Retina (tissue), 1 donor: ENCODE measurements at places on chromosomes 2 and 18.

DNA sequence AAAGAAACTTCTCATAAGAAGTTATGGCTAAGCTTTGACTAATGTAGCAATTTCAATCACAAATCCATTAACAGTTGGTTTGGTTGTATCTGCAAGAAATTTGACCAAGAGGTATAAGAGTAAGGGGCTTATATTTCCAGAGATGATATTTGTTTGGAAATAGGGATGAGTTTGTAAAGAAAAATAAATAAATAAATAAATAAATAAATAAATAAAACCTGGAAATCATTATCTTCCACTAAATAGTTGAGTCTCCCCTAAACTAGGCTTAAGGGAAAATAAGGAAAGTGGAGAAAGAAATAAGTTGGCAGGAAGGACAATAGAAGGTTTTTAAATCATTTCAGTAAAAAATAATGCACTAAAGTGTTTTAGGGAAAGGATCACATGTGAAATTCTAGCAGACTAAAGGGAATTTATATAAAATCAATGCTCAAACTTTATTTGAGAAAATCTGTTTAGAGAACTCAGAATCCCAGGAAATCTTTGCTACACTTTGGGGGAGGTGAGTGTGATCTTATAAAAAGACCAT is 23.5 kb upstream of the SCN7A start:
- DNase-seq, result no peak

- no peak for DNase-seq
These were observed 18.3 kb downstream of the B4GALT6 start for GRCh38 chr18:31666055-31666454.

DNA sequence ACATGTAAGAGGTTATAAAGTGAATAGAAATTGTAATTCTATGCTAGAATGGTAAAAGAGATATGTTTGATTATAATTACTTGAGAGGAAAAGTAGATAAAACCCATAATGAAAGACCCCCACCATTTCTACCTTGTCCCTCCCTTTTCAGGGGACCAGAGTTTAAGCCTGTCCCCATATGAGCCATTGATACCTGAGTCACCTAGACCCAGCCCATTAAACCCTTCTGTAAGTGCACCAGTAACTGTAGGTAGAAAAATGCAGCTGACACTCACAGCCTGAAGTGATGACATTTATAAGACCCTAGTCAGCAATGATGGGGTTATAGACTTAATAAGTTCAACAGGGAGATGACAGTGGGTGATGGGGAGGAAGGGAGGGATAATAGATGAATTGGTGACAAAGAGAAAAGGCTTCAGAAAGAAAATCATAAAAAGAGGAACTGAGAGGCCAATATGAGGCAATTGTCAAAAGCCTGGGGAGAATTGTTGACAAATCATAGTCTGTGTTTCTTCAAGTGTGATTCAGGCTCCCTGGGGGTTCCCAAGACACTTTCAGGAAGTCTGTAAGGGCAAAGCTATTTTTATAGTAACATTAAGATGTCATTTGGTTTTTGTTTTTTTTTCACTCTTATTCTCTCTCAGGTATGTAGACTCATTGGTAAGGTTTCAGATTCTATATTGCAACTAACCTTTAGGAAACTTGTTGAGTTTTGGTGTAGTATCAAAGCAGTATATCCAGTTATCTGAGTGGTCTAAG is 544.2 kb downstream of the SATB2 start:
- no peak for DNase-seq

DNA sequence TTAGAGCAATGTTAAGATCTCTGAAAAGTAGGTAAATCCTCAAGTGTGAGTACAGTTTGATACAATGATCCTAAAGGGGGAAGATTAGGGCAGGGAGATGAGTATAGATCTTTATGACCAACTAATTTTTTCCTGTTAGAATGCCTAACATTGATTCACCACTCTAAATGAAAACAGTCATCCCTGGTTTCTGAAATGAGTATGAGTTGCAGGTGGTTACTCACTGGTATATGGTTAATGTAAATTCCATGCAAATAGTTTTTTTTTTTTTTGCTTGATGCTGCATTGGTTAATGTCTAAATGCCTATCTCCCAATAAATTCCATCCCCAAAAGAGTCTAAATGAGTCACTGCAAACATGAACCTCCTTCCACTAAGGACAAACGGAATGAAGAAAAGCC is 55.0 kb upstream of the SERPINB2 start:
- no peak for DNase-seq

- no peak for DNase-seq
These were observed 21.2 kb downstream of the QPCT start for GRCh38 chr2:37365669-37366068.

GRCh38 chr2:221710744-221711143 is 138.6 kb upstream of the EPHA4 start:
- DNase-seq, result no peak

- DNase-seq, result no peak
These were observed 94.4 kb upstream of the GPC1 start for GRCh38 chr2:240341064-240341463.

DNA sequence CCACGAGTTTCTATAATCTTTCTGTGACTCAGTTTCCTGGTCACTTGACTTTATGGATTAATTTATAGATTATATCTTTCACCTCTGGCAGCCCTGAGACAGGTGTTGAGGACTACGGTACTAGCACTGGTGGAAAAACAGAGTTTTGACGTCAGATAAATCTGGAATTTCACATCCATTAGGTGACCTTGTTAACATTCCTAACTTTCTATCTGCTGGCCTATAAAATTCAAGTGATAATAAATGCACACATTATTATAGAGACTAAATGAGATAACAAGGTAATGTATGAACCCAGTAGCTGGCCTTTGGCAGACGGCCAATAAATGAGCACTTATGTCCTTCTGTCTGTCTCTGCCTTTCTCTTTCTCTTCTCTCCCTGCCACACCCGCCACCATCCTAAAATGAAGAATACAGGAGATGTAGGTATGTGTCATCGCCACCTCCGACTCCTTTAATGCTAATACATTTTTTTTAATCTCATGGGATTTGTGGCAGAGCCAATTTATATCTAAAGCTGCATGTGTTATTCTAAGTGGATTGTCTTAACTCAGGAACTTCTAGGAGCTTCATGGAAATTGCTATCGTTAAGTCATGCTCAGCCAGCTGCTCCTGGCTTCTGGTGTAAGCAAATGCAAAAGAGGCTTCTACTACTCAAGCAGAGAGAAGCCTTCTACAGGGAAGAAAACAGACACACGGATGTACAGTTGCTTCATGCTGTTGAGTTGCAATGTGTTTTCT is 2.3 kb downstream of the TM4SF20 start:
- no peak for DNase-seq

- no peak for DNase-seq
These were observed 600.7 kb downstream of the IRS1 start for GRCh38 chr2:226198956-226199355.

DNA sequence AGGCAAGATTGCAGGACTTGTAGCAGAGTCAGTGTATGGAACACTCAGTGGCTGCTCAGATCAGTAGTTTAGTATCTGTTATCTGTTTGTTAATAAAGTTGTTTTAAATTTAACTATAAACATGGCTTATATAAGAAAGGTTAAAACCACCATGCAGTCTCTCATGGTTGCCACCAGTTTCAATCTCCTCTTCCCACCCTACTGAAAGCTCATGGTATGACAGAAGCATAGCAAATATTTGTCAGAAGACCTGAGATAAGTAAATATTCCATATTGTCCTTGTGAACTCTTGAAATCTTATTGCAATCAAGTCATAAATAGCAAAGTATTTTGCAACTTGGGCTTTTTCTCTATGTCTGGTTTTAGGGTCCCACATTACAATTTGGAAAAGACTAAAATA is 2.1 kb upstream of the COL5A2 start:
- no peak for DNase-seq

GRCh38 chr2:175730050-175730449 is 272.0 kb downstream of the LNPK start:
- no peak for DNase-seq

DNA sequence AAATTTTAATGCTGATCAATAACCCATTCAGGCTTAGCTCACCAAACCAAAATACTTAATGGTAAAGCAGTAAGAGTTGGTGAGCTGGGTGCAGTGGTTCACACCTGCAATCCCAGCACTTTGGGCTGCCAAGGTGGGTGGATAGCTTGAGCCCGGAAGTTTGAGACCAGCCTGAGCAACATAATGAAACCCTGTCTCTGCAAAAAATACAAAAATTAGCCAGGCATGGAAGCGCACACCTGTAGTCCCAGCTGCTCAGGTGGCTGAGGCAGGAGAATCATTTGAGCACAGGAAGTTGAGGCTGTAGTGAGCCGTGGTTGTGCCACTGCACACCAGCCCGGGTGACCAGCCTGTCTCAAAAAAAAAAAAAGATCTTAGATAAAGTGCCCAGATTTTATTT is 35.7 kb upstream of the MPP4 start:
- DNase-seq, result no peak

DNA sequence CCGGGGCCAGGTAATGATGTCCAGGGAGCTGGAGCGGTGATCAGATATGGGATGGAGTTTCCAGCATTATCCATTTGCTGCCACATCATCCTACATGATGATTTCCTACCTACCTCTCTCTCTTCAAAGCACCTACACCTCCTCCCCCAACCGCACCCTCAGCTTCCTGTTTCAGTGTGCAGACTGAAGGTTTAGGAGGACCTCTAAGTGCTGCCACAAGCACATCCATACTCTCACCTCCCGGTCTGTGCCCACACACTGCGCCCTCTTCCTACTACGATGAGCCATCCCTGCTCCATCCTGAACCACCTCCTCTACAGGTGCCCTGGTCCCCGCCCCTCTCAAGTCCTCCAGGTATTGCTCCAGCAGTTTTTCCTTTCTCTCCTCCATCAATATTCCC is 123.7 kb downstream of the ALPK2 start:
- DNase-seq, result no peak
